ENCODE measurements at places on chromosomes 11 and 22. TPM values are rescaled to one million over a fixed set of nuclear protein-coding genes. Genes with fewer than 3 reads are reported as not detected.

- DNase-seq, result no peak
Measured at GRCh38 chr11:94639901-94640721, 72.9 kb downstream of the PIWIL4 start.

DNA sequence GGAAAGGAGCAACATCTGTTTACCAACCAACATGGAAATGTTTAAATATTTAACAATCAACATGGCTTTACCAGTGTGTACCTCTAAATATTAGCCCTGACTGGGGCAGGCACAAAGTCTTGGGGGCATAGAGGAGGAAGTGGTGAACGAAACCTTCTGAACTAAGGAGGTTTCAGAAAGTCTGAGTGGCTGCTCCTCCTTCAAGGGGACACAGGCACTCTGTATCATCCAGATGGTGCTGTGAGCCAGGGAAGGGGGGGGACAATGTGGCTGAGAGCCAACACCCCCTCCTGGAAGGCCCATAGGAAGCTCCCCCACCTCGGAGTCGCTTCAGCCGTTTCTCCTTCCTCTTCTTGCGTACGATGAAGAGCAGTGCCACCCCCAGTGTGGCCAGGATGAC is 107.7 kb downstream of the CEP164 start:
- no peak for DNase-seq

GRCh38 chr11:44988981-44989635 is 38.4 kb upstream of the TP53I11 start:
- no peak for DNase-seq

SCGB1D2 gene
- not detected for total RNA-seq

TSPAN32 gene
- total RNA-seq, result not detected

- DNase-seq, result no peak
Measured at GRCh38 chr22:50285568-50286229, 15.5 kb upstream of the MAPK11 start.

OR51E1 gene
- total RNA-seq, result not detected

DNA sequence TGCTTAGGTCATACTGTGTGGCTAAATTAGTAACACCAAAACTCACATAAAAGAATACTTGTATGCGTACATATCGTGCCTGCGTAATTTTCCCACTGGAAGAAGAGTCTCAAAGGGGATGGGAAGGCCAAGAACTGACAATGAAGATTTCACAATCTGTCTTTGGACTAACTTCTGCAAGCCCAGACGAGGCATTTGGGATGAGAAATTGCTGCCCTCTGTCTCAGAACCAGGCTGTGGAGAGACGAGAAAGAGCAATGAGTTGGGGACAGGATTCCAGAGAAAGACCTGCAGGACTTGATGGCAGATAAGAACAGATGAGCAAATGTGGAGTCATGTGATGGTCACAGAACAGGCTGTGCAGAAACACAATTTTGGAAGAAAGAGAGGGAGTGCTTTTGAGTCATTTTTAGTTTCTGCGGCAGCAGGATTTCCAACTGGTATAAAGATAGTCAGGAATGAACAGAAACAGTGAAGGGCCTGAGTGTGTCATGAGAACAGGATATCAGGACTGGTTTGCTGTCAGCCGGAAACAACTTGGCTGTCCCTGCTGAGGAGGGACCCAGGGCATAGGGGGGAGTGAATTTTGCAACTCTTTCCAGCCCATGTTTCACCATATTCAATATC is 82.7 kb upstream of the CTSC start:
- no peak for DNase-seq

DNA sequence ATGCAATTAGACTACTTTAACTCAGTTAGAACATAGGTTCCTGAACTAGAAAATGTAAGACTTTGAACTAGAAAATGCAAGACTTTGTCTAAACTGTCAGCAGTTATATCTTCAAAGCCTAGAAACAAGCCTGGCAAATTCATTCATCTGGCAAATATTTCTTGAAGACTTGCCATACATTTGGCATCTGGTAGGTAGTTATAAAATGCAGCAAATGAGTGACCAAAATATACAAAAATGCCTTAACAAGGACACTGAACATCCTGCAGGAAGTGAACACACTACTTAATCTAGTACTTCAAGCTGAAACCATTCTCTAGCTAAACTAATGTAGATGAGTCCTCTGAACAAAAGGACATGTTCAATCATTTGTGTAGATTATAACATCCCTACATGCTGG is 84.7 kb upstream of the SCUBE2 start:
- DNase-seq, result no peak

DNA sequence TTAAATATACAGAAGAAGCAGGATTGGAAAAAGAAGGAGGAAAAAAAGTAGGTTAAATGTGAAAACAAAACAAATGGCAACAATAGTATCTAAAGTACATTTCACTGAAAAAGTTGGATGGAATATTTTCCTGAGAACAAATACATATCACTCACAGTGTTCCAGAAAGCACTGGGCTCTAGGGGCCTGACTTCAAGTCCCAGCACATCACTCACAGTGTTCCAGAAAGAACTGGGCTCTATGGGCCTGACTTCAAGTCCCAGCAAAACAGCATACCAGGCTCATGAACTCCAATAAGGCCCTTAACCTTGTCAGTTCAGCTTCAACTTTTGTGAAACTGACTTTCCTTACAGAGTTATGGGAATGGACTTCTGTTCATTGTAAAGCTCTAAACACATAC is 46.0 kb upstream of the CCDC34 start:
- no peak for DNase-seq

DNA sequence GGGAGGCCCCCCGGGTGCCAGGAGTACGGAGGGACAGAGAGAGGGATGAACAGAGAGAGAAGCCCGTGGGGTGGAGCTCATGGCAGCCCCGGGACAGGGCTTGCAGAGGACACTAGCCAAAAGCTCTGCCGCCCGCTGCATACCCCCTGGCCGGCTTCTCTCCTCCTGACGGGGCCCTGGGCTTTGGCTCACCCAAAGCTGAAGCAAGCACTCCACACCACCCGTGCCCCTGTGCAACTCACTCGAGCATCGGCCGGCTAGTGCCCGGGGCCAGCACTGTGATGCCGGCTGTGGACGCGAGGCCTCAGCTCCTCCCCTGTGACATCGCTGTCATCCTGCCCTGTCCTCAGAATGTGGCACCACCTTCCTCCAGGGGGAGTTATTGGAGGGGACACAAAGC is 429.6 kb downstream of the BRD1 start:
- DNase-seq, result no peak

GRCh38 chr11:29282088-29282487 is 734.7 kb downstream of the KCNA4 start:
- DNase-seq, result peak; percentile 94

DNA sequence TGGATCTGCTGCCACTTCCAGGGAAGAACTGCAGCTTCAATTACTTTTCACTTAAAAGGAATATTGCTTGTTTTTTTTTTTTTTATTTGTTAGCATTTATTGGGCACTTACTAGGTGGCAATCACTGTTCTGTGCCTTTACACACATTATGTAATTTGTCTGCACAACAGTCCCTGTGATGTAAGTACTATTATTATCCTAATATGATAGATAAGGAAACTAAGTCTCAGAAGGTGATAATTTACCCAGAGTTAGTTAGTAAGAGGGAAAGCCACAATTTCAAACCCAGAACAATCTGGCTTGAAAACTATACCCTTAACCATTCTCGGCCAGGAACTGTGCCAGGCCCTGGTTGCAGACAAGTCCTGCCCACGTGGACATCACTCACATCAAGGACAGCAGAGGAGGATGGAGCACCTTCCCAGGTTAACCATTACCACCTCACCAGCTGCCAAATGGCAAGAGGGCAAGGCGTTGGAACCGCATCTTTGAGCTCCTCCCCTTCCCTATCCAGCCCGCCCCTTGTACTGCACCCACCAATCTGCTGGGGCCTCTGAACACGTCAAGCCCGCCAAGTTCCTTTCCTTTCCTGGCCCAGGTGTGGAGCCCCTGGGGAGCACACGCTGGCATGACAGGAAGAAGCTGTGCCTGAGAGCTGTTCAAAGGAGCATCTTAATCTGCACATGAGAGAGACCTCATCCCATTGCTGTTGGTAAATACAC is 78.4 kb downstream of the NAV2 start:
- DNase-seq, result no peak

GRCh38 chr11:64053699-64054098 is 18.0 kb downstream of the FLRT1 start:
- DNase-seq, result no peak

GRCh38 chr11:57049749-57050148 is 61.0 kb downstream of the OR5AK2 start:
- DNase-seq, result no peak

Data from Daoy (cell line).